ENCODE measurements at places on chromosomes 4 and X. TPM values are rescaled to one million over a fixed set of nuclear protein-coding genes. Genes with fewer than 3 reads are reported as not detected.

The GRIA2 gene
- total RNA-seq, result under 0.01 TPM

The IQCM gene
- not detected for total RNA-seq

The DOK7 gene
- total RNA-seq, result not detected

The TMPRSS11E gene
- total RNA-seq, result 0.12 TPM

Data from uterine smooth muscle cell (primary cell).